ENCODE measurements at places on chromosomes 5 and 9.

- no peak for DNase-seq
Observed at GRCh38 chr5:73417303-73418034, 31.1 kb downstream of the FOXD1 start.

- DNase-seq, result no peak
Observed at GRCh38 chr9:107222020-107222522, 61.0 kb upstream of the RAD23B start.

- no peak for DNase-seq
Observed at GRCh38 chr5:177393990-177394389, 6.5 kb downstream of the PFN3 start.

DNA sequence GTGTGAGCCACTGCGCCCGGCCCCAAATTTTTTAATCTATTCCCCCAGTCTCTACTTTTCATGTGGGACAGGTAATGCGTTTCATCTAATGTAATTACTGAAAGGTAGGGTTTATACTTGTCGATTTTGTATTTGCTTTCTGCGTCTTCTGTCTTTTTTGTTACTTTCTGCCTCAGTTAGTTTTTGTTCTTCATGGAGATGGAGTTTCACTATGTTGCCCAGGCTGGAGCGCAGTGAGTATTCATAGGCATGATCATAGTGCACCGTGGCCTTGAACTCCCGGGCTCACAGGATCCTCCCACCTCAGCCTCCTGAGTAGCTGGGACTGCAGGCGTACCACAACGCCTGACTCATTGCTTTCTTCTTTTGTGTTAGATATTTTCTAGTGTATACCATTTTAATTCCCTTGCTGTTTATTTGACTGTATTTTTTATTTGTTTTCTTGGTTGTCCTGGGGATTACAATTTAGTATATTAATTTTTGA is 23.4 kb downstream of the EHMT1 start:
- no peak for DNase-seq

DNA sequence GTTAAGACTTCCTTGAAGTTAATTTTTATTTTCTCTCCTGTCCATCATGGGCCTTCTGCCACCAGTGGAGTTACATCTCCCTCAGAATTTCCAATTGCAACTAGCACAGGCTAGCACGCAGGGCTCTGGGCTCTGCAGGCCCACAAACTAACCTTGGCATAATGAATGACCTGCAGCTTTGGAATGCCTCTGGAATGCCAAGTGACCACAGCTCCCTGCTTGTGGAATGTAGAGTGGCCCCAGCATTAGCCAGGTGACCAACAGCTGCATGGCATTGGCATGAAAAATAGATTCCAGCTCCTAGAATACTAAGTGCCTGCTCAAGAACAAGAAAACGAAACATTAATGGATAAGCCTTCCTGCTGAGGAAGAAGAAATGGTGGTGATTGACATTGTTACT is 726.1 kb downstream of the BRINP1 start:
- no peak for DNase-seq

GRCh38 chr5:126969548-126969947 is 60.8 kb downstream of the MARCHF3 start:
- DNase-seq, result no peak

GRCh38 chr9:127555840-127556820 is 55.9 kb upstream of the STXBP1 start:
- DNase-seq, result no peak

GRCh38 chr5:73705364-73705763 is 79.4 kb downstream of the ARHGEF28 start:
- DNase-seq, result no peak

DNA sequence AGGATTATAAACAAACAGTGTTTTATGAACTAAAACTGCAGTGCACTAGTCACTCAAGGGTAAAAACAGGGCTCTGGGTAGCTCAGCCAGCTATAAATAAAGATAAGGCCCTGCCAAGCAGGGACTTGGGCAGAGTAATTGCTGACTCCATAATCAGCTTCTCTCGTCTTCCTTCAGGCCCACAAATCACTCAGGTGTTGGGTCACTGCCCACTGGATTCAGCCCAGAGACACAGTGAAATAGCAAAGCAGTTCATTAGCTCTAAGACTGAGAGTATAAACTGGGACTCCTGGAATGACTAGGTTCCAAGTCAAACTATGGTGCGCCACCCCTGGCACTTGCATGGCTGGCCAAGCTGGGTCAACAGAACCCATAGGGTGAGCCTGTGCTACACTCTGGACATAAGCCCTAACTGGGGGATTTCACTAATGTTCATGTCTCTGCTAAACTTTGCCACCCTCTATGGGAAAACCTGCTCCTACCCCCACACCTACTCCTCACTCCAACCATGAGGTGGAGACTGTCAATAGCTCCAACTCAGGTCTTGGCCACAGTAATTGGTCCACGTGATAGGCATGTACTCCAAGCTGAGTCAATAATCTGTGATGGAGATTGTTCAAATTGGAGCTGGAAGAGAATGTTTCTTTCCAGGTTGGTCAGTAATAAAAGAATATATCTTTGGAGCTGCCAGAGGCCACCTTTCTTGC is 158.5 kb downstream of the SLIT3 start:
- no peak for DNase-seq

DNA sequence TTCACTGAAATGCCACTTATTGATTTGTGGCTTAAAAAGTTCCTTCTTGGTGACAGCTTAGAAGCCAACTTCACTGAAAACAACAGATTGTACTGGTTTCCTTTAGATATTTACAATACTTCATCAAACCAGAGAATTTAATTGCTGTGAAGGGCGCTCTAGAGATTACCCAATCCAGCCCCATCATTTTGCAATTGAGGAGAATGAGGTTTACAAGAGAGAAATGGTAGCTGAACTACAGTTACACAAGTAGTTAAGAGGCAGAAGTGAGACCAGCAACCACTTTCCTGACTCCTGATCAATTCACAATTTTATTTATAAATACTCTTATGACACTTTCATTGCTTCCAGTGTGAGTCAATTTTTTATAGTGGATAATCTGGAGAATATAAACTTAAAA is 103.5 kb upstream of the APC start:
- DNase-seq, result no peak

- no peak for DNase-seq
Observed at GRCh38 chr9:130332384-130332926, 66.9 kb downstream of the HMCN2 start.
